ENCODE measurements at places on chromosomes 12 and 14.

- DNase-seq = no peak
These were observed 26.4 kb upstream of the BATF start for GRCh38 chr14:75495882-75496281.

DNA sequence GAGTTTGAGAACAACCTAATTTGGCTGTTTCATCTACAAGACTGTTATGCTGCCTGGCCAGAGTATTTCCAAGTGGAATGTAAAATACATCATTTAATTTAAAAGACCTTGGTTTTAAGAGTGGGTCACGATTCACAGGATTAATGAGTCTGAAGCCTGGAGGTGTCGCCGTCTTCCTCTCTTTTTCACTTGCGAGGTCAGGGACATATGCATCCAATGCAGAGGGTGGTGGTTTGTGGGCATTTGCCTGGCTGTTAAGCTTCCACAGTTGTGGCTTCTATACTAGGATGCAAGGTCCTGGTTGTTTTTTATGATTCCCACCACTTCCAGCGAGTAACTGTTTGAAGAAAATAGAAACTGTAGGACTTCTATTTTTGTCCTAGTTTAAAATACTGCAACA, 22.8 kb upstream of the RASSF3 start:
- DNase-seq = no peak

DNA sequence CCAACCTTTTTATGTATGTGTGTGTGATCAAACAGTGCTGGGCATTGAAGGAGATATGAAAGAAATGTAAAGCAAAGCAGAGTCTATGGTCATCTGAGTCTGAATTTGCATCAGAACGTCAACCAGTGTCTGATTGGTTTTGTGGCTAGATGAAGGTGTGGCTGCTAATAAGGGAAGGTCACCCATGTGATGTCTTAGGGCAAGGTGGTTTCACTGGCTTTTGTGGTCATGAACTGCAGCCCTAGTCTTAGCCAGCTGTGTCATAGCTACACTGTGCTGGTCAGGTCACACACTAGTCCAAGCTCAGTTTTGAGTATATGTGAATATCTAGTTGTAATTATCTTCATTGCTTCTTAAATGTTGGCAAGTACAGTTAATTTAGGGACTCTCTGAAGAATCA, 105.8 kb downstream of the TGFB3 start:
- DNase-seq = no peak

- no peak for DNase-seq
These were observed 379.9 kb downstream of the AEBP2 start for GRCh38 chr12:19819231-19819630.

DNA sequence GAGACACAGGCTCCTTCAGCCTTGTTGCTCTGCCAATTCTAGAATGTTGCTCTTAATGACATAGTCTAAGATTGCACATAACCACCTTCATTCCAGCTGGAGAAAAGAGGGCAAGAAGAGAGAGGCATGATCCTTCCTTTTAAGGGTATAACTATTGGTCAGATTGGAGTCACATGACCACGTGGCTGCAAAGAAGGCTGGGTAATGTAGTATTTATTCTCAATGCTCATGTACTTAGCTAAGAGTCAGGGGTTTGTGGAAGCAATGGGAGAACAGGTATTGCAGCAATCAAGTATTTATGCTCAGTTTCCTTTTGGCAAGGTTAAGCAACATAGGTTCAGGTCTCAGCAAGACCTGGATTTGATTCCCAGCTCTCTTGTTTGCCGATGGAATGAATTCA, 298.8 kb upstream of the TBX3 start:
- no peak for DNase-seq

- no peak for DNase-seq
These were observed 3.1 kb downstream of the CEBPE start for GRCh38 chr14:23115918-23116317.

DNA sequence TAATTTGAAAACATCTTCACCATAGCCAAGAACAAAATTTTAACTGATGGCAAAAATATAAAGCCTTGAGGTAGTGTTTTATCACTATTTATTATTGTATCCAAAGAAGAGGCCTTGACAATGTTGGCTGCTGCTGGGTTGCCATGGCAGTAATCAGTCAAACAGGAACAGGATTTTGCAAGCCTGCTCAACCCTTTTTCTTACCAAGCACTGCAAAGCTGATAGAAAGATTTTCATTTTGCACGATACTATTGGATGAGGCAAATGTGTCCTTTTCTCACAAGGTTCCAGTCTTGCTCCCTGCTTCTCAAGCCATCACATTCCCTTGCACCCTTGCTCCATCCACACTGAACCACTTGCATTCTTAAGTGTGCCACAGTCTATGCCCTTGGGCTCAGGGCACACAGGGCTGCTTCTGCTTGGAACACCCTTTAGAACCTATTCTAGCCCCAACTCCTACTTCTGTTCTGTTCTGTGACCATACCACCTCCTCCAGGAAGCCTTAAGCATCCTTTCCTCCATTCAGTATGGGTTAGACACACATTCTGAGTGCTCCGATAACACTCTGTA, 76.5 kb upstream of the AMIGO2 start:
- no peak for DNase-seq

DNA sequence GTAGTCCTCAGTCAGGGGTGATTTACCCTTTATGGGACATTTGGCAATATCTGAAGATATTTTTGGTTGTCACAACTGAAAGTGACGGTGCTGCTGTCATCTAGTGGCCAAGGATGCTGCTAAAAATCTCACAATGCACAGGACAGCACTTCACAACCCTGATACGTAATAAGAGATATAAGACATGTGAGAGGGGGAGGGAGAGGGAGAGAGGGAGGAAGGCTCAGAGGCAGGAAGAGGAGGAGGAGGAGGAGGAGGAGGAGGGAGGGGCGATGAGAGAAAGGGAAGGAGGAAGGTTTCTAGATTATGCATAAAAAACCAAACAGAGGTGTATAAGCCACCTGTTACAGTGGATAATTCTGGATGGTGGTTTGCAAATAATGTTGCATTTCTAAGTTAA, 14.3 kb downstream of the MYL2 start:
- DNase-seq = no peak

GRCh38 chr12:75705749-75706711, 194.6 kb upstream of the KRR1 start:
- DNase-seq = peak; percentile 4

DNA sequence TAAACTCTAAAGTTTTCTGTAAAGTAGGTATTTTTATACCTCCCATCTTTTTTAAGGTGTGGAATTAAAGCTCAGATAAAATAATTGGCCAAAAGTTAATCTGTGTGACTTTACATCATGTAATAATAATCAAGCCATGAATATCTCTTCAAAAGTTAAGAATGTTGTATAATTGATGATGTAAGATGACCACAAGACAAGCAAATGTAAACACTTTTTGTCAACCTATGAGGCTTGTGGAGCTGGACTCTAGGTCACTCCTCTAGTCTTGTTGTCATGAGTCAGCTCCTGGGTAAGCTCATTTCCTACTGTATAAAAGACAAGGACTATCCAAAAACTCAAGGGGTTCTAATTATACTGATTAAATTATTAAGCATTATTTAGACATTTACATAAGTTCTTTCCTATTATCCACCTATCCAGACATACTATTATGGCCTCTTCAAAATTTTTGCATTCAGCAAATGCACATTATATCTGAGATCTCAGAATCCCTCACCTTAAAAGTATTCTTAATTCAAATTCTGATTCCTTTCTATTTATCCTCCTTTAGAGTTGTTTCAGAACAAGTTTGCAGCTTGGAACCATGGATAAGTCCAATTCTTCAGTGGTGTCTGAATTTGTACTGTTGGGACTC, at the start of gene OR4K5:
Gene OR4K5, plus strand, starts transcription at position 587 of the 637 bp plus-strand sequence. Its CDS starts 0 bp downstream, at position 587.
- no peak for DNase-seq

DNA sequence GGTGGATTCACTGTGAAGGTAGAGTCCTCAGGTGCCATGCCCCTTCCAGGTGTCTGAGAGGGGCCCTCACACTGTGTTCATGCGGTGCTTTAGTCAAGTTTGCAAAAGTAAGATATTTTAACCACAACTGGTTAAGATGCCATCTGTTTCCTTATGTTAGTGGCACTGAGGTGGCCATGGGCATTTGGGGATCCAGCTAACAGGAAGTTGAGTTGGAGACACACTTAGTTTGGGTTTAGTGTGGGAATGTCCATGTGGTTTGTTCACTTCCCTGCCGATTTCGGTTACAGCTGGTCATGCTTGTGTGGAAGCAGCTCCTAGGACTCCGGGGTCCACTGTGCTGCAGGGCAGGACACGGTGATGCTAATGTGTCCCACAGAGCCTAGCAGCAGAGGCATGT, 17.3 kb upstream of the ABHD12B start:
- DNase-seq = no peak

GRCh38 chr14:51430633-51431032, 190.6 kb downstream of the TMX1 start:
- DNase-seq = no peak

DNA sequence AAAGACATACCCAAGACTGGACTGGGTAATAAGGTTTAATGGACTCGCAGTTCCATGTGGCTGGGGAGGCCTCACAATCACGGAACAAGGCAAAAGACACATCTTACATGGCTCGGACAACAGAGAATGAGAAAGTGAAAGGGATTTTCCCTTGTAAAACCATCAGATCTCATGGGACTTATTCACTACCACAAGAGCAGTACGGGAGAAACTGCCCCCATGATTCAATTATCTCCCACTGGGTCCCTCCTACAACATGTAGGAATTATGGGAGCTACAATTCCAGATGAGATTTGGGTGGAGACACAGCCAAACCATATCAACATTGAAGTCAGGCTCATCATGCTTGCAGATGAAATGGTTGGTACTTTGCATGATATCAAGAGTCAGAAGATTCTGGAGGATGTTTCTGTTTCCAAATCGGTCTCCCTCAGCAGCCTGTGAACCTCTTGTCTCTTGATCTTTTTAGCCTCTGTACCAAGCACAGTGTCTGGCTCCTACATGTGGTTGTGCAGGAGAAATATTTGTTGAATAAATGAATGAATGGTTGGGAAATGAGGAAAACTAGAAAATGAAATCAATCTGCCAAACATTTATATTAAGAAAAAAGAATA, 98.6 kb downstream of the VRK1 start:
- no peak for DNase-seq

GRCh38 chr12:130633771-130634170, 82.3 kb downstream of the RIMBP2 start:
- DNase-seq = no peak

- no peak for DNase-seq
These were observed 64.9 kb upstream of the GALNT9 start for GRCh38 chr12:132393991-132394949.

DNA sequence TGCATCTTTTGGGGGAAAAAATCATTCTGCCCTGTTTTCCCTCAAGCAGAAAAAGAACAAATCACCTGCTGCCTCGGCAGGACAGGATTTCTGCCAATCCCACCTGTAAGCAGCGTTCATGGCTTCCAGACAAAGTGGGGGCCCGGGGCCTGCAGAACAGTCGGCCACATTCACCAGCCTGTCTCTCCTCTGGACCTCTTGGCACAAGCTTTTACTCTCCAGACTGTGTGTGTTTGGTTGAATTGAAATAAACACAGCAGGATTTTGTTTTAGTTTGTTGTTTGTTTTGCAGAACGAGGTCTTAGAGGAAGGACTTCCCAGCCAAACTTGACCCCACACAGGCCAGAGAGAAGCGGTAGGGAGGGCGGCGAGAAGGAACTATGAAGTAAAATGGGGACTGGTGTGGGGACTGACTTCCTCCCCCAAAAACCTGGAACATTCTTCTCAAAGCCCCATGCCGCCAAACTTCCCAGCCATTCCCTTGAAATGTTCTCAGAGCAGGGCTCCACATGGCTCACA, 41.7 kb upstream of the FOS start:
- DNase-seq = no peak

DNA sequence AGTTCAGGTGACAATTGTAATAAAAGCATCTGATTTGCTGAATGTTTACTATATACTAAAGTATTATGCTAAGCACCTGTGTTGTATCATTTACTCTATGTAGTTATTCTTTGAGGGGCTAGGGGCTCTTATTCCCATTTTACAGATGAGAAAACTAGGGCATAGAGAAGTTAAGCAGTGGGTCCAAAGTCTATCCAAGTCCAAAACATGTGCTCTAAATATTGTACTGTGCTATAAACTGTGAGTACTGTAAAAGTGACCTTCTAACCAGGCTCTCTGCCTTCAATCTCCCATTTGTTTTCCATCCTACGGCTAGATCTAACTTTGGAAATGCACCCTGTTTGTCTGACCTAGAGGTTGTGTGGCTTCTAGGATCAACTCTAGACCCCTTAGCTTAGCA, 9.0 kb downstream of the ACVR1B start:
- no peak for DNase-seq

DNA sequence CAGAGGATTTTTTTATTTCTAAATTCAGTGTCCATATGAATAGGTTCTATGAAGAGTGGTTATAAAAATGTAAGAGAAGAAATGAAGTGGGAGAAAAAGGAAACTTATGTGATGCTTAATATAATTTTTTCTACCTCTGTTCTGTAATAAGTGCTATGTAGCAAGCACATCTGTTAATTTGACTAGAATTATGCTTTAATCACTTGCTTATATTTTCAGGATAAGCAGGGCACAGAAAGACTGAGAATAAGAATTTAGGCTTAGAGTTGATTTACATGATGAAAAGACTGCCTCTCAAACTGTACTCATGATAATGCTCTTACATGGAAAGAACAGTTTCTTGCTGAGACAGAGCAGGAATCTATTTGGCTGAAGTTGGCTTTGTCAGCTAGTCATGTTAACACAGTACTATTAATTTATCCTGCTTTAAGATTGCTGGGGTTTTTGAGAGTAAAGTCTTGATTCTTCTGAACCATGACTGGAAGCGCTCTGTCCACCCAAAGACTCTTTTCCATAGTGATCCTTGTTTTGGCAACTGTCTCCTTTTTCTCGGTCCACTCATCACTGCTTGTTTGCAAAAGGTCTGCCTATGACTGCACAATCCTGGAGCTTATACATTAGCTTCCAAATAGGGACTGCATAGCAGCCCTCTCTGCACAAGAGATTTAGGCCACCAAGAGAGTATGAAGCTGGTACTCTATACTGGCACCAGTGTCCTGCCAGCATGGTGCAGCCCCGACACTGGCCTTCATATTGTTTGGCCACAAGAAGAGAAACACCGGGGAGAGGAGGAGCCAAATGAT, 98.8 kb downstream of the AKAP6 start:
- DNase-seq = no peak

DNA sequence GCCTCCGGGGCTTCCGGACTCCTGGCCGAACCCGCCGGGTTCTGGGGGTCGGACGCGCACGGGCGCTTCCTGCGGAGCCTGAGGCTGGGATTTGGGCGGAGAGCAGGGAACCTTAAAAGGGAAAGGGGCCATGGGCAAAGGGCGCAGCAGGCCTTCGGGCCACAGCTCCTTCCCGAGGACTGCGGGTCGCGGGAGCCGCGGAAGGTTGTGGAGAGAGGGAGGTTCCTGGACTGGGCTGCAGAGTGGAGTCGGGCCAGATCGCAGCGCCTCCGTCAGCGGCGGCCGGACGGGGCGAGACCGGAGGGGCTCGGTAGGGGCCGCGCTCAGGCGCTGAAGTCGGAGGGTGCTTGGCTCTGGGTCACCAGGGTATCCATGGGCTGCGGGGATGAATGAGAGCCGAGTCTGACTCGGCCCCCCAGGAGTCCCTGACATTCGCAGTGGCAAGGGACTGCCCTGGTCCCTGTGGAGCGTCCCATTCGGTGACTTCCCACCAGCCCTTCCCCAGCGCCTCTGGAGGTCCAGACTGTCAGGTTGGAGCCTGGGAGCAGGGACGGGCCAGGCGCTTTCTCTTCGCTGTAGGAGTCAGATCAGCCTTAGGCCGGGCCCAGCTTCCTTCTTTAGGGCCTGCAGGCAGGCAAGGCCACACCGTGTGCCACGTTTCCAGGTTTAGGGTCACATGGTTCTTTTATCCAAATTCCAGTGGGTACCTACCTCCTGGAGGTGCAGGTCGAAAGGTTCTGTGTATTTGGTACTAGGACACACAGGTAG, 938 bp upstream of the SLC25A29 start:
- no peak for DNase-seq

- no peak for DNase-seq
These were observed 15.8 kb upstream of the CFAP54 start for GRCh38 chr12:96473394-96474093.

All from thoracic aorta (tissue), 2 donors.